Stimulated activated CD8-positive, alpha-beta memory T cell treated with anti-CD3 and anti-CD28 coated beads, Interleukin-4, amount 100 ng/mL, for 1 hour (primary cell): ENCODE measurements at places on chromosomes 4 and X.

DNA sequence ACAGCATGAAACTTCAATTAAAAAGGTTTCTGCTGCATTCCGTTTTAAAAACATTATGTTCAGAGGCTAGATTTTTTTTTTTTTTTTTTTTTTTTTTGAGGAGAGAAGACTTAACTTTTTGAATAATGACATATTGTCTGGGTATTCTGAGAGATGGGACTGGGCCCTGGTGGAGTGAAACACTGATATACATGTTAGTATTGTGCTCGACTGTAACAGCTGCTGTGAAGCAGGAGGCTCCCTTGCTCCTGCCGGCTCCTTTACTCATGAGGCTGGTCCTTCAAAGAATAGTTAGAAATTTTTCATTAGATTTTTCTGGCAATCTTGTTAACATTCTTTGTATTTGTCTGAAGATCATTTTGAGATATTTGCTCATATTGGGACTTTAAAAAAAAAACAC lies 73.3 kb downstream of the TMEM131L start:
- no peak for DNase-seq

DNA sequence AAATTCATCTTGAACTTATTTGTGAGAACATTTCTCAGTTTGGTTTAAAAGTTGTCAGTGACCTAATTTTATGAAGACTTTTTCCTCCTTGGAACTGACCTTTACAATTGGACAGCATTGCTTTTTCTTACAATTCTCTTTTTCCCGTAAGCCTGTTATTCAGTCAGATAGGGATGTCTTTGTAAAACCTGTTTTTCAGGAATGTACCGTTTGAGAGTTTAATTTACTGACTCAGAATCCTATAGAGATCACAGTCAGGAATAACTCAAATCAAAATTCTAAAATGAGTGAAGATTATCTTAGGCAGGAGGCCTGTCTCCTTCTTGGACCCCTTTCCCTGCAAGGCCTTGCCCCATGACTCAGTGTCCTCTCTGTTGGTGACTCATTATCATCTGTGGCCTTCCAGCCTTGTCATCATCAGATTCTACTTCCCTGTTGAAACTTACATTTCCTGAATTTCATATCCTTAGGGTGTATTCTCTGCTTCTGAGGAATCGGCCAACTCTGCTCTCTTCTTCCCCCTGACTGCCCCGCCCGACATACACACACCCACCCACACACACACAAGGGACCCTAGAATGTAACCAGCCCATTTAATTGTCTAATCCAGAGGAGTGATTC lies 99.8 kb downstream of the ARHGAP10 start:
- DNase-seq, result no peak

DNA sequence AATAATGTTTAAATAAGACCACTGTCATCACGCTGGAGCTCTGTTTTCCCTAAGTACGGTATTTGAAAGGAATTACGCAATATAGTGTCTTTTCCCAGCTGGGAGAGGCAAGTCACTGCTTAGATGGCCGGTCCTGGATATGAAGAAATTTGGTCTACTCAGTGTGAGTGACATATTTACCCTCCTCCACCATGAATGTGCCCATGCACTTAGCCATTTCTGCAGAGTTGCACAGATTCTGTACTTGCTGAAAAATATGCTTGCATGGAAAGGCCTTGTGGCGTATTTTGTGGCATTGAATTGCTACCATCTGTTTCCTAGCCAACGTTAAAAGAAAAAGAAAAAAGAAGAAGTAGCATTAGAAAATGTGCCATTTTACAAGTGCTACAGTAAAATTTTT lies 73.1 kb downstream of the ADGRL3 start:
- no peak for DNase-seq

GRCh38 chrX:38999967-39000745 lies 198.9 kb downstream of the MID1IP1 start:
- DNase-seq, result no peak

GRCh38 chrX:19863212-19863856 lies 24.1 kb downstream of the SH3KBP1 start:
- no peak for DNase-seq

- DNase-seq, result no peak
These were observed 38.9 kb downstream of the DTHD1 start for GRCh38 chr4:36320117-36320896.

DNA sequence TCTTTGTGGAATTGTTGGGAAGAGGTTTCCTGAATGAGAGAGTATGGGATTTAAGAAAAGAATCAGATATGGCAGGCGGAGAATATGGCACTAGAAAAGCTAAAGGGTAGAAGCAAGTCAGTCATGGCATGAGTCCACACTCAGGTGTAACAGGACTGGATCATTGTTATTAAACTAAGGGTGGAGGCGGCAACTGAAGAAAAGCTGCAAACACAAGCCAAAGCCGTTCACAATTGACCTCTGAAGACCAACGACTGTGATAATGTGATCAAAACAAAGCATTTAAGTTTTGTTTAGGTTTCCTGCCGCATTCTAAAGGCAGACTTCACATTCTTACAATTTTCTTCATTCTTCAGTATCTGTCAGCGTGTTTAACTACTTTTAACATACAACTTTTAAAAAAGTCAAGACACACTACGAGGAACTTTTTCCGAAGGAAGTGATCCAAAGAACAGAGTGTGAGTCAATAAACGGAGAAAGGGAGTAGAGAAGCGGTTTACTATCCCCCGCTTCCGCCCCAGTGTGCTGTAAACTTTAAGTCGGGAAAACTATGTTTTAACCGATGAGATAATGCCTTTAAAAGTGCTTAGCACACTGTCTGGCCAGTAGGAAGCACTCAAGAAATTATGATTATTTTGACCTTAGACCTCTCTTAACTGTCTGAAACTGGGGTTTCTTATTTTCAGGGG lies 909 bp upstream of the SLAIN2 start:
- DNase-seq, result no peak

DNA sequence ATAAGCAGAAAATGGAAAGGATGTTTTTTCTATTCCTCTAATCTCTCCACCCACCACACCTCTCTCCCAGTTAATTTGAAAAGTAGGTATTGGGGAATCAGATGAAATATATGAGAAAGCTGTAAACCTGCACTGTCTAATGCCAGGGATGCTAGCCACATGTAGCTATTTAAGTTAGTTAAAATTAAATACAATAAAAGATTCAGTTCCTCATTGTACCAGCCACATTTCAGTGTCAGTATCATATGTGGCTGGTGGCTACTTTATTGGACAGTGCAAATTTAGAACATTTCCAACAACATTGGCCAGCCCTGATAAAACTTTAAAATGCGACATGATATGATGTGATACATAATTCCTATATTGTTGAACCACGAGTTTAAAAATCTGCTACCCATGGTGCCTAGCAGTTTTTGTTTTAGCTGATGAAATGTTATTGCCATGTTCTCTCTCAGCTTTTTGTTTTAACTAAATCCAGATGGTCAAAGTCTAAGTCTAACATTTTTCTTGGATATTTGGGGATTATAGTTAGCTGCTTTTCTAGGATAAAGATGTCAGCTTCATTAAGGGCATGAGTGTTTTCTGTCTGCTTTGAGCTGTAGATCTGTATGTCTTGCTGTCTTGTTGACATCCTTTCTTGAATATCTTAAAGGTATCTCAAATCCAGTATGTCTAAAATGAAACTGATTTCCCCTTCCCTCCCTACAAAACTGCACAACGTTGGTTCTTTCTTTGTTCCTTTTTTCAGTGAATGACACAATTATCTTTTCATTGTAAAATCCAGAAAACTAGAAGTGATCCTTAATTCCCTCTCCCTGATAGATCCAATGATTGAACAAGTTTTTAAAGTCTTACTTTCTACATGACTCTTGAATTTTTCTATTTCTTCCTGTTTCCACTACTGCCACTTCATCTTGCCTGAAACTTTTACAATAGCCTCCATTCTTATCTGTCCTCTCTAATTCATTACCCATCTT lies 6.2 kb downstream of the ARFIP1 start:
- no peak for DNase-seq

- DNase-seq, result no peak
These were observed at the start of gene SORBS2 for GRCh38 chr4:185811509-185812364. Gene SORBS2 (minus strand): TSS chr4:185812194. CDS start chr4:185690571, 121,623 bp downstream.

DNA sequence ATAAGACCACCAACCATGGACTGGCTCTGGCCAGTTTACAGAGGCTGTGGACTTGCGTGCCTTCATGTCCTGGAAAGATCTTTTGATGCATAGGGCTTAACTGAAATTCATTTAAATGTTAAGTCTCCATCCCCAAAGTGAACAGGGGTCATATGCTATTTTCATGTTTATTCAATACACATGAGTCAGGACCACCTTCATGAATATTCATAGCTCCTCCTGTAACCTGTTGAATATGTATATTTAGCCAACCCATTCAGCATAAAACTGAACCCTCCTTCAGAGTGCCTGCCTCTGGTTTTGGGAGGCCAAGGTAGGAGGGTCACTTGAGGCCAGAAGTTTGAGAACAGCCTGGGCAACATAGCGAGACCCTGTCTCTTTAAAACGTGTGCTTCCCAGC lies 7.1 kb downstream of the CTPS2 start:
- no peak for DNase-seq

GRCh38 chr4:28508636-28509035 lies 1648.0 kb downstream of the STIM2 start:
- no peak for DNase-seq

DNA sequence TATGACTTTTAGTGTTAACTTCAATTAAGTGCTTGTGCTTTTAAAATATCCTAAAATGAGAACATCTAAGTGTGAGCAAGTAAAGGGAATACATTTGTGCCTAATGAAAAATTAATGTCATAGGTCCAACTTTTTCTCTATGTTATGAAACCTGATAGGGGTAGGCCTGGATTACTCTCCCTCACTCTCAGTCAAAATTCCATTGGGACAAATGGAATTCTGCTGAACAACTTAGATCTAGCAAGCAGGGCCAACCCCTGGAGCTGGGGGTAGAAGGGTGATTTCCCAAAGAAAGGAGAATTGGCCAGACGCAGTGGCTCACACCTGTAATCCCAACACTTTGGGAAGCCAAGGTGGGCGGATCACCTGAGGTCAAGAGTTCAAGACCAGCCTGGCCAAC lies 67.4 kb downstream of the EDNRA start:
- no peak for DNase-seq

- no peak for DNase-seq
These were observed 105.9 kb downstream of the SHROOM4 start for GRCh38 chrX:50707955-50708699.

GRCh38 chrX:51614353-51615012 lies 4.2 kb downstream of the CENPVL3 start:
- DNase-seq, result peak; percentile 0

- no peak for DNase-seq
These were observed 12.3 kb upstream of the ENOX2 start for GRCh38 chrX:130915302-130915701.

GRCh38 chr4:177718514-177718913 lies 276.3 kb upstream of the AGA start:
- no peak for DNase-seq

DNA sequence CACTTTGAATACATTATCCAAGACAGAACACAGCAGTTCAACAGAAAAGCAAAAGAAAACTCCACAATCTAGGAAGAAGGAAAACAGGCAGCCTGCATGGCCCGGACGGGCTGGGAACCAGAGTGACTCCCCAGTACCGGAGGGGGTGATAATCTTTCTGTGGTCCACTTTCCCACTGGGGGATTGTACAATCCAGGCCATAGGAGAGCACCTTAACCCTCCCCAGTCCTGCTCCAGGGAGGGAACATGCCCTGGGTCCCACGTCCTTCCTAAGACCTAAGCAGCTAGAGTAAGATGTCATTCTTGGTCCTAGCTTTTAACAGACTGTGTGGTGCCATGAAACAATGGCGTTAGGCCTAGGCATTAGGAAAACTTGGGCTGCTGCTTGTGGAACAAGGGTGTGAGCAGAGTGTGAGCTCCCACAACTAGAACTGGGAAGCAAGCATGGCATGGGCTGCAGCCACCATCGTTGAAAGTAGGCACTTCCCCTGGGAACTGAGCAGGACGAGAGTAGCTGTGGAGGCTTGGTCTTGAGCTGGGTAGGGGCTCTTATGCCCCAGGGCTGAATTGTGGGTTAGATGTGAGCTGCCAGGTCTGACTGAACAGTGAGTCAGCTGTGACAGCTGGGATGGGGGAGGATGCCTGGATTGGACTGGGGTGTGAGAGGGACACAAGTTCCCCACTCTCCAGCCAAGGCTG lies 42.4 kb downstream of the NAT8L start:
- DNase-seq, result no peak

DNA sequence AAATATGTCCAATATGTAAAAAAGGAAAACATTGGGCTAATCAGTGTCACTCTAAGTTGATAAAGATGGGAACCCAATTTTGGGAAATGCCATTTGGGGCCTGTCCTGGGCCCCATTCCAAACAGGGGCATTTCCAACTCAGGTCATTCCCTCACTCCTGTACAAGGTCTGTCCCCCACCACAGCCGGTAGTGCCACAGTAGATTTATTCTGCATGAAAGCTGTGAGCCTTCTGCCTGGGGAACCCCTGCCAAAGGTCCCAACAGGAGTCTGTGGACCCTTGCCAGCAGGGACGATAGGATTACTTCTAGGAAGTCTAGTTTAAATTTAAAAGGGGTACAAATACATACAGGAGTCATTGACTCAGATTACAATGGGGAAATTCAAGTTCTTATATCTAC lies 317.6 kb upstream of the GNPDA2 start:
- DNase-seq, result no peak

- DNase-seq, result no peak
These were observed 297.5 kb downstream of the STPG2 start for GRCh38 chr4:97845758-97846157.

DNA sequence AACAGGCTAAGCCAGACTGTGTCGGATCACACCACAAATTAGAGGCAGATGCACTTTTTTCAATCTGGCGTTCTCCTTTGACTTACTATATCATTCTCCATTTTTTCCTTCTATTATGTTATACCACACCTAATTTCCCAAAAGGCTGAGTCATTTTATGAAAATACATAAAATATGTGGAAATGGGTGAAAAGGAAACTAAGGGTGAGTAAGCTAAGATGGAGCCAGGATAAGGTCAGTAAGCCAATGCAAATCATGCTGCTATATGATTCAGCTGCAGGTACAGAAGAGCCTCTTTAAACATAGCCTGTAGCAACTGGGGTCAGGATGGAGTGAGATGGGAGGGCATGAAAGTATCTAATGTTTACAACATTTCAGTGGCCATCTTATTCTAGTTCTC lies 94.0 kb upstream of the TEX13A start:
- DNase-seq, result no peak

DNA sequence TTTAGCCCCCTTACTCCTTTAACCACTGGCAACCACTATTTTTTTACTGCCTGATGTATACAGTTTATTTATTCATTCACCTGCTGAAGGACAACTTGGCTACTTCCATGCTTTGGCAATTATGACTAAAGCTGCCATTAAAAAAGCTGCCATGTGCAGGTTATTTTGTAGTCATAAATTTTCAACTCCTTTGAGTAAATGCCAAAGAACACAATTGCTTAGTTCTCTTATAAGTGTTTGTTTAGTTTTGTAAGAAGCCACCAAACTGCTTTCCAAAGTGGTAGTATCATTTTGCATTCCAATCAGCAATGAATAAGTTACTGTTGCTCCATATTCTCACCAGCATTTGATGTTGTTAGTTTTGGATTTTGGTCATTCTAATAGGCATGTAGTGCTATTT lies 1831.8 kb downstream of the PCDH7 start:
- DNase-seq, result no peak

- no peak for DNase-seq
These were observed 26.4 kb downstream of the MOSPD2 start for GRCh38 chrX:14899607-14900006.
